ENCODE measurements at places on chromosomes 3 and 15. TPM values are rescaled to one million over a fixed set of nuclear protein-coding genes. Genes with fewer than 3 reads are reported as not detected.

The CSPG5 gene
- 23.3 TPM for total RNA-seq

The SEMA3F gene
- total RNA-seq: 5.8 TPM

The ITIH4 gene
- total RNA-seq: 6.3 TPM

The RFT1 gene
- total RNA-seq: 32.4 TPM

The CFAP100 gene
- 1.1 TPM for total RNA-seq

The TTLL13 gene
- total RNA-seq: 0.19 TPM

The ULK4 gene
- total RNA-seq: 10.2 TPM

The TRH gene
- 0.36 TPM for total RNA-seq

The ROBO1 gene
- 88.7 TPM for total RNA-seq

DNA sequence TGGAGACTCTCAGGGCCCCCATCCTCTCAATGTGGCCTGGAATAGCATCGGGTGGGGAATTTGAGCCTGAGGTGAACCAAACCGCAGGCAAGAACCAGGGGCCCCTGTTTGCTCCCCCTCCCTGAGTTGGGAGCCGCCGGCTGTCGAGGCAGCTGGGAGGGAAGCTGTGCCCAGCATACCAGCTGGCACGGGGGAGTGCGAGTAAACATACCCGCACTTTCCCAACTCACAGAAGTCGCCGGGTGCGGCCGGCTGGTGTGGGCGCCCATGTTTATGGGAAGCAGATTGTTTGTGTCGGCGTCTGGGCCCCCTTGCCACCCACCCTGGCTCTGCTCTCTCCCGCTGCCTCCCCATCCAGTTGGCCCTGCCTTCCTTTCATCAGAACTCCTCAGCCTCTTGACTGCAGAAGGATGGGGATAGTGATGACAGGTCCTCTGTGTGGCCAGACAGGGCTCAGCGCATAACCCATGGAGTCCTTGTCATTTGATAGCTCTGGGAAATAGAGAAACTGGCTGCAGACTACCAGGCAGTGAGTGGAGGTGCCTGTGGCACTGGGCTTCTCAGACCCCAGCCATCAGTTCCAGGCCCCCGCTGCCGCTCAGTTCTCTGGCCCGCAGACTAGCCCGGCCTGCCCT is 60.4 kb downstream of the CACNA2D2 start:
- DNase-seq: no peak

DNA sequence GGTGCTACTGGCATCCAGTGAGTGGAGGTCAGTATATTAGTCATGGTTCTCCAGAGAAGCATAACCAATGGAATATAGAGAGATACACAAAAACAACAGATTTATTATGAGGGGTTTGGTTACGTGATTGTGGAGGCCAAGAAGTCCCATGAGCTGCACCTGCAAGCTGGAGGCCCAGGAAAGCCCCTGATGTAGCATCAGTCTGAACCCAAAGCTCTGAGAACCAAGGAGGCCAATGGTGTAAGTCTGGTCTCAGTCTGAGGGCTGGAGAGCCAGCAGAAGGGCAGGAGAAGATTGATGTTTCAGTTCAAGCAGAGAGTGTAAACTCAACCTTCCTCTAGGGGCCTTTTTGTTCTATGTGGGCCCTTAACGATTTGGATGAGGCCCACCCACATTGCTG is 144.1 kb downstream of the KLF13 start:
- no peak for DNase-seq

- no peak for DNase-seq
Measured at GRCh38 chr3:158794936-158795518, 6.8 kb upstream of the MFSD1 start.

DNA sequence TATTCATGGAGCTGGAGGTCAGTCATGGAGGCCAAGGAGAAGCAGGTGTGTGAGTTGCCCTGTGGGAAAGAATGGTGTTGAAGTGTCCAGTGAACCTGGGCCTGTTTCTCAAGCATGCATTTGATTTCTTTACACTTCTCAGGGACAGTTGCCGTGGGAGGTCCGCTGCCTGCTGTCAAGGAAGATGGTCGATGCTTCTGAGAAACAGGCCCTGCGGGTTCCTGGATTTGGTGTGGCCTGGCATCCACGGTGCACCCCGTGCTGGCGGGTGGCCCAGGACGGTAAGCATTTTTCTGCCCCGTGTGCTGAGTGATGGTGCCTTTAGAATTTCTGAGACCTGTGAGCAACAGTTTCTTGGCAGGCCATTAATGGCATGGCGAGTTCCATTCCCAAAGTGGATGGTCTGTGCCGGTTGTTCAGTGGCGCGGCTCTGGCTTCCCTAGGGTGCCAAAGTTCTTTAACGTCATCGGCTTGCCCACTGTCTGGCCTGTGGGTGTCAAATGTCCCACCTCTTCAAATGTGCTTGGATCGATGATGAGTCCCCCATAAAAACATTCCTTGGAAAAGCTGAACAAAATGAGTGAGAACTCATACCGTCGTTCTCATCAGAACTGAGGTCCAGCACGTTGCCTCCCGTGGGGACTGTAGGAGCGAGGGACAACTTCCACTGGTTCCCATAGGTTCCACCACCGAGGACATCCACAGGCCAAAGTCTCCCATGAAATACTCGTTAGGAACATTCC is 107.2 kb downstream of the SNRPN start:
- DNase-seq: no peak

GRCh38 chr15:74913041-74913440 is 6.4 kb upstream of the FAM219B start:
- no peak for DNase-seq

DNA sequence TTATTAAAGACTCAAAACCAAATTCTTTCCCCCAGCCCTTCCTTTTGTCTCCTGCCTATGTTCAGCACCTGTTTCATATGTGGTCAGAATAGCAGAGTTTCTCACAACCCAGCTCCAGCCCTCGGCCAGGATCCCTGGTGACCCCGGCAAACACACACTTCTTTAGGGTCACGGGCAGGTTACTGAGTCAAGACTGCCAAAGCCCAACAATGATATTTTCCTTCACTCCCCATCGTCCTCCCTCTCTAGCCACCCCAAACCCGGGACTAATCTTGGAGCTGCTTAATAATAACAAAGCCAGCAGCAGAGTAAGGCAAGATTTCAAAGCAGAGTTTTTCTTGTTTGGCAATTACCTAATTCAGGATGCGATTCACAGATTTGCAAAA is 25.5 kb downstream of the RARB start:
- DNase-seq: no peak

- DNase-seq: no peak
Measured at GRCh38 chr3:146640955-146641867, 36.1 kb upstream of the PLSCR5 start.

DNA sequence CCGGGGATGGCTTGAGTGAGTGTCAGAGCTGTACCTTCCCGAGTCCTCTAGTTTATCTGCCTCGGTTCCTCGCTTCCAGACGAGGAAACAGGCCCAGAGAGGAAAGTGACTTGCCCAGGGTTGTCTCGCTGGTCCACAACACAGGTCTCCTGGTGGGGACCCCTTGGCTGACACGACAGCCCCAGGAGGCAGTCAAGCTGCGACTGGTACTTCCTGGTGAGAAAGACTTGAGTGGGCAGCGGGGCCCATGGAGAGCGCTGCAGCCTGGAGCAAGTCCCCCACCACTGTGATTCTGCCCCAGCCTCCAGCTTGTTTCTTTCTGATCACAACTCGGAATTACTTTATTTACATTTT is 600 bp upstream of the CHRNA5 start:
- DNase-seq: no peak

- no peak for DNase-seq
Measured at GRCh38 chr15:38708672-38709180, 144.1 kb upstream of the RASGRP1 start.

Data from neural crest cell (in vitro differentiated cells).